ENCODE measurements at places on chromosomes 7 and 10.

DNA sequence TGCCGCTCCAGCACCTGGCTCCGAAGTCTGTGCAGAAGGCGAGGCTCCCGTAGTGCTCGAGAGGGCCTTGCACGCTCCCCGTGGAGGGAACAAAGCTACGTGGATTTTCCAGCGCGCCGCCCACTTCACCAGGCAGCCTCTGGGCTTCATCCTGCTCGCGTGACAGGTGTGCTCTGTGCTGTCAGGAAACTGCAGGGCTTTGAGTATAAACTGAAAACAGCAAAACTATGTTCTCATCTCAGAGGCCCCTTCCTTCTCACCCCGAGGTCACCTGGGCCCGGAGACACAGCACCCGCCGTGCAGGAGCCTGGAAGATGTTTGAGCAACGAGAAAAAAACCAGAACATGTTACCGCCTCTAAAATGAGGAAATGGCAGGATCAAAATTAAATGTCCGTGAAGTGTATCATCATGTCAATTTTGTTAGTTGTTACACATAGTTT is 17.6 kb upstream of the GPR146 start:
- DNase-seq, result no peak

DNA sequence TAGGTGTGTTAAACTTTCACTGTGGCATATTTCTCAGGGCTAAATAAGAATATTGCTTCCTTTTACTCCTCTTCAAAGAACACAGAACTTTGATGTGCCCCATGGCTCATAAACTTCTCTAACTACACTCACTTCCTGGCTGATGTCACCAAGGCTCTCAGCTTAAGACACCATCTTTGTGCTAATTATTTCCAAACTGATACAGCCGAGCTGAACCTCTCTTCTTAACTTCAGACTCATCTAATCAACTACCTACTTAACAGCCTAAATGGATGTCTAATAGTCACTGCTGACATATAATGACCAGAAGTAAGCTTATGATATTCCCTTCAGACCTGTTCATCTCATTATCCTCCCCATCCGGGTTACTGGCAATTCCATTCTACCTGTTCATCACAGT is 3.6 kb downstream of the C10orf67 start:
- no peak for DNase-seq

GRCh38 chr10:117365612-117366011 is 9.6 kb downstream of the PDZD8 start:
- DNase-seq, result no peak

DNA sequence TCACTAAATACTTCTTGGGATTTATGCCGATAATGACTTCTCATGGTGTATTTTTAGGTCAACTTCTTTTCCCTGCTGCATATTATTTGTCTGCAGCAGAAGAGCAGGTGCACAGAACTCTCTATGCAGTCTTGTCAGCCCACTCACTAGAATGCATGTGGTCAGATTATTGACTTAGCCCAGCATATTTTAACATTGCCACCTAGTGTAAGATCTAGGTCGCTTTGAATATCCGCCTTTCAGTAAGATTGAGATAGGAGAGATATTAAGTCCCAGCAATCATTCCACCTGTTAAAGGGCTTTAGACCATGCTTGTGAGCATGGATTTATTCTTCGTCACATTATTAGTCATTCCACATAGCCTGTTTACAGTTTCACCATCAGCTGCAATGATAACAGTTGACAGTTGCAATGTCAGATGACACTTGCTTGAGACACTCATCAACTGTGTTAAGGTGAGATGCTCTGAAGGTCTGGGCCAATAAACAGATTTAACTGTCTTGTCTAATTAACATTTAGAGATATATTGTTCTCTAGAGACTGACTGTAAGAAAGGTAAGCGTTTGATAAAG is 491.7 kb downstream of the ARL4A start:
- DNase-seq, result no peak

DNA sequence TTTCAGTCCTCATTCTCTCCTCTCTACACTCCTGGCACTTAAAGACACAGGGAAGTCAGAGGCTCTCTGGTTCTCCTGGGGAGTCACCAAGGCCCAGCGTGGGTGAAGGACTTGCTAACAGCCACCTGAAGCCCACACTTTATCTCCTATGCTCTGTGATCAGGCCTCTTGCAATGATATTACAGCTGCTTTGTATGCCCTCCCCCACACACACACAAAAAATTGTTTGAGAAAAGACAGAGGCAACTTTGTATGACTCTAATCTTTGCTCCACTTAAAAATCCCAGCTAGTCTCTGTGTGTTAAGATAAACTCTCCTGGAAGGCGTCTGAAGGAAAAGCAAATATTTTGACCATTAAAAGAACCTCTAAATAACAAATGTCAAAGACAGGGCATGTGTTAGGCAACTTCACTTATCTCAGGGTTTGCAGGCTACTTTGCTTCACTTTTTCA is 507.2 kb downstream of the TNS3 start:
- DNase-seq, result no peak

DNA sequence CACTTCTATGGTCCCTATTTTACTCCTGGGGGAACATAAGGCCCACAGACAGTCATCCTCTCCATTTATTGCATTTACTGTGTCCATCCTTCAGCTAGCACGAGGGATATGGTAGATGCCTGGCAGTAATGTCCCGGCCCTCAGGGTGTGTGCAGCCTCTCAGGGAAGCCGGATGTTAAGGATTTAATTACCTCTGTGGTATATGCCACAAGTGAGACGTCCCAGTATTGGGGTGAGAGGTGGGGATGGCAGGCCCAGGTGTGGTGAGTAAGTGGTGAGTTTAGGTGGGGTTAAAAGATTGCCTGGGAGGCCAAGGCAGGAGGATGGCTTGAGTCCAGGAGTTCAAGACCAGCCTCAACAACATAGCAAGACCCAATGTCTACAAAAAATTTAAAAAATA is 144.9 kb downstream of the SH3PXD2A start:
- DNase-seq, result no peak

GRCh38 chr7:135165862-135166261 is 4.6 kb downstream of the CYREN start:
- DNase-seq, result no peak

- DNase-seq, result no peak
Measured at GRCh38 chr7:35839860-35840854, 39.3 kb downstream of the SEPTIN7 start.

GRCh38 chr7:3174515-3175284 is 126.4 kb upstream of the SDK1 start:
- DNase-seq, result no peak

DNA sequence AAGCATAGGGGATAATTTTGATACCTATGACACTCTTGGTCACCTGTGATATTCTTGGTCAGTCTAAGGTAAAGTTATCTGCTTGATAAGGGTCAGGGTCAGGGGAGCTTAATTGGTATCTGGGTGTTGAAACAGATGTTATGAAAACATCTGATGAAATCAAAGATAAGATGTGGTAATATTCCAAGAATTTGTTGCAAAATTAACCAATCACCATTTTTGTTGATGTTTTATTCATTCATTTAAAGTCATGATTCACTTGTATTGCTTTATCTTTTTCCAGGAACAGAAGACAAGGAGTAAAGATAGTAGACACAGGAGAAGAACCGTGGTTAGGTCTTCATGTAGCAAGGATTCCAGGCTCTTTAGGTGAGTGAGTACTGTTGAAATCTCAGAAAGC is 103.1 kb downstream of the SEMA3C start:
- DNase-seq, result no peak

- DNase-seq, result no peak
Measured at GRCh38 chr10:25052012-25052411, 35.6 kb downstream of the THNSL1 start.

DNA sequence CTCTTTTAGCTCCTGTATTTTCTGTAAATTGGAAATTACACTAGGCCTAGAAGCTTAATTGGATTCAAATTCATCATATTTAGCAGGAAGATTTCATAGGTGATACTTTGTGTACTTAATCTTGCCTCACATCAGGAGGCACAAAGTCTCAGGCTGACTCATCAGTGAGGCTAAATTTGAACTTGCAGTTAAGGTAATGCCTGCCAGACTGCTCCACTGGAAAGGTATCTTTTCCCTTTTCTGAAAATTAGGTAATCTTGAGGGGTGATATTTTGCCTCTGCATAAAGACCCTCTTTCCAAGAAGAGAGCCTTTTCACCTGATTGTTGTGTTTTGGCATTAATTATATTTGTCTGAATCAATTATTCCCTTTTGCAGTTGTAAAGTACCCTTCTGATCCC is 14.6 kb downstream of the PPIA start:
- no peak for DNase-seq

DNA sequence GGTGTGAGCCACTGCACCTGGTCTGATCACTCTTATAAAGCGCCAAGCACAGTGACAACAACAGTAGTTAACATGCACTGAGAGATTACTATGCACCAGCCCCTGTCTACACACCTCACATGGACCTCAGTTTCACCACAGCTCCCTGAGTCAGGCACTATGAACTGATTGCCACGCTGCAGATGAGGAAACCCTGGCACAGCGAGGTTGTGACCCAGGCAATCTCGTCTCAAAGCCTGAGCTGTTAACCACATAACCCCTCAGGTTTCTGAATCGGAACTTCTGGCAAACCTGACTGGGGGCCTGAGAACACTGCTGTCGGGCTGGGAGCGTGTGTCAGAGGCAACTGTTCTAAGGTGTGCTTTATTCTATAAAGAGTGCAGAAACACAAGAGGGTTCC is 150.8 kb downstream of the RNF216 start:
- DNase-seq, result no peak

DNA sequence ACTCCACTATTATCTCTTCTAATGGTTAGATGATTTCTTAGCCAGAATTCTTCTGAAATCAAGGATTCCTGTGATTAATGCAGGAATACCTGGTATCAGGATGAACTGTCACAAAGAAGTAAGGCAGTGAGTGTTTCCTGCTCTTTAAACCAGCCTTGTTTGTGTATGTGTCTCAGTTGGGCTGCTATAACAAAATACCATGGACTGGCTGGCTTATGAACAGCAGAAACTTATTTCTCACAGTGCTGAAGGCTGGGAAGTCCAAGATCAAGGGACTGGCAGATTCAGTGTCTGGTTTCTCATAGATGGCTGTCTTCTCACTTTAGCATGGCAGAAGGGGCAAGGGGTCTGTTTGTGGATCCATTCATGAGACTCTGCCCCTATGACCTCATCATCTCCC is 42.7 kb downstream of the LRMDA start:
- no peak for DNase-seq

- DNase-seq, result no peak
Measured at GRCh38 chr10:104328896-104329710, 9.2 kb downstream of the ITPRIP start.
